ENCODE measurements at places on chromosomes 4 and X.

- no peak for DNase-seq
Measured at GRCh38 chr4:118738090-118738489, 52.9 kb downstream of the METTL14 start.

DNA sequence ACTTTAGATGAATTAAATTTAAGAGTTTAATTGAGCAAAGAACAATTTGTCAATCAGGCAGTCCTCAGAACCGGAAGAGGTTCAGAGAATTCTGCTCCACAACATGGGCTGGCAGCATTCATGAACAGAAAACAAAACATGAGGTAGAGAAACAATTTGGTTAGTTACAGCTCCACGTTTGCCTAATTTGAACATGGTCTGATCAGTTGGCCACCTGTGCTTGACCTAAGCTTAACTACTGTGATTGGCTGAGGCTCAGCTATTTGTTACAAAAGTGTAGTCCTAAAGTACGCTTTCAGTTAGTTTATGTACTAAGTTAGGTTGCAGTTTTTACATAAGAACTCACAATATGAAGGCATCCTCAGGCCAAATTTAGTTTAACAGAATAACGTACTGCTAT, 258.6 kb downstream of the ADAM29 start:
- DNase-seq, result no peak

- no peak for DNase-seq
Measured at GRCh38 chrX:105876658-105877057, 54.3 kb downstream of the NRK start.

DNA sequence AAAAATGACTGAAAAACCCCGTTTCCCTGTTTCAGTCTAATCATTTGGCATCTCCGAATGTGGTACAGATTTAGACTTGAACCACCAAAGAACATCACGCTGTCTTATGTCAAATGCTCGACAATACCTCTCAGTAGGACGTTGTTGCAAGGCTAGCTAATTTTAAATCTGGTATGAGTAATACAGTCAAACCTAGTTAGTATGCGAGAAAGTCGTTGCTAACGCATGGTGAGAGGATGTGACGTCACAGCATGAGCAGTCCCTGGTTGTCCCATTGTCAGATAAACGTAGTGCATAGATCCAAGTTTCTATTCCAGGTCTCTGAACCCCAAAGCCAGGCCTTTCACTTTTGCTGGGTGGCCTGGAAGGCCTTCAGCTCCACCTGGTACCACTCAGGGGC, 44.7 kb downstream of the SETD7 start:
- no peak for DNase-seq

DNA sequence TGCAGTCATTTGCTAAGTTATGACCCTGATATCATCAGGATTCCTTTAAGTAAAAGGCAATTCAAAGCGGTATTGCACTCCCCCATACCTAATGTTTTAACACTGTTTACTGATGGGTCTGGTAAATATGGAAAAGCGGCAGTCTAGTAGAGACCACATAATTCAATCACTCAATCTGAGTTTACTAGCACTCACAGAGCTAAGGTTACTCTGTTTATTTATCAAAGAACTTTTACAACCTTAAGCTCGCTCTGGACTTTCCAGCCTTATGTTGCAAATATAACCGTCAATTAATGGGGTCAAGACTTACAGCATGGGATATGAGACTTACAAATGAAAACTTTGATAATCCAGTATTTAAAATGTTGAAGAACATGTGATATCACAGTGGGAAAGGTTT, 124.5 kb upstream of the ZCCHC13 start:
- DNase-seq, result no peak

GRCh38 chr4:54187148-54187547, 41.9 kb upstream of the PDGFRA start:
- no peak for DNase-seq

GRCh38 chr4:1087371-1087770, 26.0 kb downstream of the RNF212 start:
- no peak for DNase-seq

DNA sequence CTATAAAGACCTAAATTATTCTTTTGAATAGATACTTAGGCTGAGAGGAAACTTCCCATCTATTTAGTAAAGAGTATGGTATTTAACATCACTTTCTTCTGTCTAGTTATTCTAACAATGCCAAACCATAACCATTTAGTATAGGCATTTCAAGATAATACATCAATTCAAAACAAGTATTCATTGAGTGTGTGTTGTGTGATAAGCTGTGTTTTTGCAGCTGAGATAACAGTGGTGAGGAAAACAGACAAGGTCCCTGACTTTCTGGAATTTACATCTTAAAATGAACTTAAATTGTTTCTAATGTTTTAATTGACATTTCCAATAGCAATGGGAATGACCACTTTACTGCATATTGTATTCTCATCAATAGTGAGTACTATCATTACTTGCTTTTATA, 22.4 kb upstream of the TSPAN5 start:
- DNase-seq, result no peak

DNA sequence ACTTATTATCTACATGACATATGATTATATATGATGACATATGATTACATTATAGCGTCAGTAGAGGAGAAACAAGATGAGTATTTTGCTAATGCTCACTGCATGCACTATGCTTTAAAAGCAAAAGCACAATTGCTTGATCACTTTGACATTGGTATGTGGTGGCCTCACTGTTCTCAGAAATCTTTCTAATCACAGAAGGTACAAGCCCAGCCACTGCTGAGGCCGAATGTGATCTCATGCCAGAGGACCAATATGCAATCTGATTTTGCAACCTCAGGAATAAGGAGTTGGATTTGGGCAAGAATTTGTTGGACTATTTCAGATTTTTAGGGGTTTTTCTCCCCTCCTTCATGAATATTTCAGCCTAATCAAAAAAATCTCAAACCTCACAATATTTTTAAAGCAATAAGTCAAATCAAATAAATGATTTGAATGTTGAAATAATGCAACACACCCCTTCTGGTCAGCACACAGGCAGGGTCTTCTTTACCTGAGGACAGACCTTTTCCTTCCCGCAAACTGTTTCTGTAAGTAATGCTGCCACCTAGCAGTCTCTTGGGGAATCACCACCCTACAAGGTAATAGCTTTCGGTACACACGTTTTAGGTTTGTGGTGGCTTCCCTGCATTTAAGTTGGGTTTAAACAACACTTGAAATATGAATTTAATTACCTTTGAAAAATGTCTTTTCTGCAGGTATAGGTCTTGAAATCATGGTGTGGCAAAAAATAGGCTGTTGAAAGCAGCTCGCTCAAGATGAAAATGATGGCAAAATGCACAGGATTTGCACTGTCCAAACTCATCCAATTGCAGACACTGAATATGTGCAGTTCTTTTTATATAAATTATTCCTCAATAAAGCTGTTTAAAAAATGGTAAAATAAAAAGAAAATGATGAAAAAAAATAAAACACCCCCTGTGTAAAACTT, 4.8 kb upstream of the CXCL13 start:
- no peak for DNase-seq

Data from hypothalamus (tissue), 51 donors.